Heart left ventricle (tissue), 16 donors: ENCODE measurements at places on chromosomes 13 and 19.

DNA sequence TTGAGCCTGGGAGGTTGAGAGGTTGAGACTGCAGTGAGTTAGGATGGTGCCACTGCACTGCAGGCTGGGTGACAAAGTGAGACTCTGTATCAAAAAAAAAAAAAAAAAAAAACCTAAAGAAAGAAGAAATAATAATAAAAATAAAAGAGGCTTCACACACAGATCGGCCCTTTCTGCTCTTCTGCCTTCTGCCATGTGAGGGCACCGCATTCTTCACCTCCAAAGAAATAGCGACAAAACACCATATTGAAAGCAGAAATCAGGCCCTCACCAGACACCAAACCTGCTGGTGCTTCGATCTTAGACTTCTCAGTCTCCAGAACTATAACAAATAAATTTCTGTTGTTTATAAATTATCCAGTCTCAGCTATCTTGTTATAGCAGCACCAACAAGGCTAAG is 3.0 kb downstream of the ZNF649 start:
- DNase-seq: no peak

GRCh38 chr13:45714170-45714569 is 12.1 kb downstream of the CBY2 start:
- DNase-seq: no peak

DNA sequence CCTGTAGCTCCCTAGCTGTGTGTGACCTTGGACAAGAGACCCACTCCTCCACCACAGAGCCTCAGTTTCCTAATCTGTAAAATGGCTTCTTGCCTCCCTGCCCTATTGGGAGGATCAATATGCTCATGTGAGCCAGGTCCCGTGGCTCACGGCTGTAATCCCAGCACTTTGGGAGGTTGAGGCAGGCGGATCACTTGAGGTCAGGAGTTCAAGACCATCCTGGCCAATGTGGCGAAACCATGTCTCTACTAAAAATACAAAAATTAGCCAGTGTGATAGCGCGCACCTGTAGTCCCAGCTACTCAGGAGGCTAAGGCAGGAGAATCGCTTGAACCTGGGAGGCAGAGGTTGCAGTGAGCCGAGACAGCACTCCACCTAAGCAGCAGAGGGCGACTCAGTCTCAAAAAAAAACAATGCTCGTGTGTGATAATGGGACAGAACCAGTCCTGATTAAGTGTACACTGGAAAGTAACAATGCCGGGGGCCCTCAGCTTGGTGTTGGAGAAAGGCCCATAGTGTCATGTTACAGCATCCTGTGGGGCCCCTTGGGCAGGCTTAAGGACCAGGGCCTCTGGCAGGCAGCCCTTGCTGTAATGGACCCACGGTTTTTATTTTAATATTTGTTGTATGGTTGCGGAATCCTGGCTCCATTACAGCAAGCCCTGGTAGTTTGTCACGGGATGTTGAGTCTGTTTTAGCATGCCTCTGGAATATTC is 6.8 kb downstream of the RPS11 start:
- DNase-seq: no peak

DNA sequence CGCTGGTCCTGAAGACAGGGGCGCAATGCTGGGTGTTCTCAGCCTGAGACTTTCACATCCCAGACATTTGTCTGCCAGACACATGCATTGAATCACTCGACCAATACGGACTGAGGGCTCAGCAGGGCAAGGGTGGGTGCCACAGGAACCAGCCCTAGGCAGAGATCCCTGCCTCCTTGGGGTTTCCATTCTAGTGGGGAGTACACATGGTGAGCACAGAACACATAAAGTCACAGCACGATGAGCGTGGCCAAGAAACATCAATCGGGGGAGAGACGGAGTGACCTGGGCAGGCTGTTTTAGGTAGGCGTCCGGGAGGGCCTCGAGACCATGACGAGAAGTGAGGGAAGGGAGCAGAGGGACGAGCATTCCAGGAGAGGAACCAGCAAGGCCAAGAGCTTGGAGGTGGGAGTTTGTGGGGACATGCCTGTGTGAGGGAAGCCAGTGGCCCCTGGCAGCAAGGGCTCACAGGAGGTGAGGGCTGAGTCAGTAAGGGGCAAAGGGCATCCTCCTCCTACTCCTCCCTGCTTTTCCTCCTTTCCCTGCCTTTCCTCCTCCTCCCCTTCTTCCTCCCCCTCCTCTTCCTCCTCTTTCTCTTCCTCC is 126.3 kb upstream of the PEG3 start:
- no peak for DNase-seq

GRCh38 chr13:33079960-33080359 is 63.7 kb downstream of the KL start:
- DNase-seq: no peak

GRCh38 chr19:2701361-2702169 is 929 bp downstream of the GNG7 start:
- DNase-seq: no peak

- DNase-seq: no peak
These were observed 7.6 kb upstream of the NALCN start for GRCh38 chr13:101423872-101424271.

DNA sequence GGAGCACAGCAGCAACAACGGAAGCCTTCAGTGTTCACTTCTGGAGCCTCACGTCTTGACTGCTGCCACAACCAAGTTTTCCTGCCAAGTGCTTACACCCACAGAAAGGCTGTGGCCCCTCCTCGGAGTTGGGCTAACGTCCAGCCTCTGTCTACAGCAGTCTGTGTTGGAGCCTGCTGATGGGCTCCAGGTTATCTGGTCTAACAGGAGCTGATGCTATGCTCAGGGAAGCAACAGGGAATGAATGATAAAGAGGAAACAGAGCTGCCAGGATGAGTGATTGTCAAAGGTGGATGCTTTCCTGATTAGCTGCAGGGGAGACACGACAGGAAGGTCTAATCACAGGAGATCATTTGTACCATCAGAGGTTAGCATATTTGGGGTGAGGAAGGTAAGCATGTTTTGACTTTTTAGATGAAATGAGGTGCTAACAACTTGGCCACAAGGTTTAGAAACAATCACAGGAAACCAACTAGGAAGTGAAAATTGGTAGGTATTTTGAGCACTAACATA is 53.8 kb upstream of the RCBTB2 start:
- DNase-seq: peak; percentile 70

GRCh38 chr19:32138416-32138815 is 207.0 kb upstream of the ZNF507 start:
- DNase-seq: no peak

DNA sequence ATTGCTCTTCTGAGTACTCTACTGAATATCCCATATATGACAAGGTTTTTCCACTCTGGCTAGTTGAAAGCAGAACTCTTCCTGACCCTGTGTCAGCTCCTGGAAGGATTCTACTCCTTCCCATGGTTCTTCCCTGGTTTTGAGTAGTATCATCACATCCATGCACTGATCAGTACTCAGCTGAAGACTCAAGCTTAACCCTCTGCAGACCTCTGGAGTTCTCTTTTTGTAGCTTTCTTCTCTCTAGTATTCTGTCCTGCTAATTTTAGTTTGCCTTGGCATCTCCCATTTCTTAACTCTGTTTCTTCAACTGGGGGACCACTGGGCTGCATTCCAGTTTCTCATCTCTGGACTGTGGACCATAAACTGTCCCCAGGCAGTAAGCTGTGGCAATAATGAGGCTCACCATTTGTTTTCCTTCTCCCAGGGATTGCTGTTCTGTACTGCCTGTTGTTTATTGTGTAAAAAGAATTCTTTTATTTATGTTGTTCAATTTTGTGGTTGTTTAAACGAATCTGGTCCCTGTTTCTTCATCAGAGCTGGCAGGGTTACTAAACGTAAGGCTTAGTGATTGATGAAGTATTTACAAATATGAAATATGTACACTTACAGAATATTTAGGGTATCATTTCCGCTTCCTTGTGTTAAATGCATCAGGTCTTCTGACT is 19.7 kb downstream of the LPAR6 start:
- DNase-seq: no peak

DNA sequence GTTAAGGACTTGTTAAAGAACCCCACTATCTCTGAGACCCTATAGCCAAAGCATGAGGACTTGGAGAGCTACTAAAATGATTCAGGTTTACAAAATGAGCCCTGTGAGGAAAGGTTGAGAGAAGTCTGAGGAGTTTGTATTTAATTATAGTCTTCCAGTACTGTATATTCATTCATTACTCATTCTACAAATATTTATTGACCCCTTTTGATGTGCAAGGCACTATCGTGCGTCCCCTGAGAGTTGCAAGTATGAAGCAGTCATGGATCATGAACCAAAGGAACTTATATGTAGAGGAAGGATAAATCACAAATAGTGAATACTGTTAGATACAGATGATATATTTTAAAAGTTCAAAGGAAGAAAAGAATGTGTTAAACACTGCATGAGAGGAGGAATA is 84.4 kb downstream of the DNAJC15 start:
- DNase-seq: no peak

DNA sequence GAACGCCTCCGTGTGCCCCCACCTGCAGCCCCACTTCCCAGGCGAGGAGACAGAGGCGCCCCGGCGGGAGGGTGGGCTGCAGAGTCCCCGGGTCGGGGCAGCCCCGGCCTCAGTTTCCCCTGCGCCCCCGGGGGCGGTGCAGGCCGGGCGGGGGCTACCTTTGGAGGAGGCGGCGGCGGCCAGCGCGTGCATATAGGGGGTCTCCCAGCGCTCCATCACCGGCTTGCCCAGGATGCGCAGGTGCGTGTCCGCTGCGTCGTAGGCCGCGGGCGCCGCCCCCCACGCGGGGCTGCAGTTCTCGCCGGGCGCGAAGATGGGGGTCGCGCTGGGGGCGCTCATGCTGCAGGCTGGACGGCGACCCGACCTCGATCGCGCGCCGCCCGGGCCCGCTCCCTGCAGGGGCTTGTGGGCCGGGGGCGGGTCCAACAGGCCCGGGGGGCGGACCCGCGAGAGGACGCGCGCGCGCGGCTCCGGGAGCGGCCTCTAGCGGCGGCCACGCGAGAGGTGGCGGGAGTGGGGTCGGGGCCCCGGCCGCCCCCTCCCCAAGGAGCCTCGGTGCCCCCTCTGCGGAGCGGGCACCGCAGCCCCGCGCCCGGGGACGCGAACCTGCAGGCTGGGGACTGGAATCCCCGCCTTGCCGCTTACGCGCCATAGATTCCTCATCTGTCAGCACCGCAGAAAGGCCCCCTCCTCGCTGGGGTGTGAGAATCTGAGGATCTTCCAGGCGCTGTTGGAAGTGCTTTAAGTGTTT is at the start of gene GAMT:
Gene GAMT, minus strand, starts transcription at position 405 of the 751 bp plus-strand sequence. Its CDS starts 66 bp downstream, at position 339.
- peak; percentile 71 for DNase-seq

- no peak for DNase-seq
These were observed 2.8 kb downstream of the FAM124A start for GRCh38 chr13:51225029-51225428.
